Activated B cell treated with CpG ODN at 0.5 μM for 24 hours (primary cell): ENCODE measurements at places on chromosomes 12 and 14.

- H3K27me3 ChIP-seq: peaks cover 8% of the 10 kb centered on the region
- H3K4me3 ChIP-seq: no peak overlapping the region
- no peak overlapping the region for H3K27ac ChIP-seq
Measured at GRCh38 chr14:87894920-87895319, 98.1 kb downstream of the GALC start.

- H3K27me3 ChIP-seq: peaks cover 50% of the 10 kb centered on the region
- peak overlapping the region; percentile 46 for H3K4me3 ChIP-seq
- H3K27ac ChIP-seq: no peak overlapping the region
- H3K4me1 ChIP-seq: peaks cover 29% of the 10 kb centered on the region
Measured at GRCh38 chr12:65826353-65827171, 2.3 kb downstream of the HMGA2 start.

DNA sequence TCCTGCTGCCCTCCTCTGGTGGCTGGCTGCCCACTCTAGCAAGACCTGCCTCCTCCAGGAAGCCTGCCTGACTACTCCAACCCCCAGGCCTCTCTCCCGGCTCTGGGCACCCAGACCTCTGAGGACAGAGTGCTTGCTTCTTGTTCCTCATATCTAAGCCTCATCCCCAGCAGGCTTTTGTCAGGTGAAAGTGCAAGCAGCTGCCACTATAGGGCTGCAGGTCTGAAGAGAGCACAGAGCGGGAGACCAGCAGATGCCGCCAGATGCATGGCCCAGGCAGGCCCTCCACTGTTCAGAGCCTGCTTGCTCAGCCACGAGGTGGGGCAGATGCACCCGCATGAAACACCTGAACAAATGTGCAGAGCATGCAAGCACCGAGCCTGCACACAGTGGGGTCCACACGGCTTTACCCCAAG, 73.0 kb downstream of the SERPINA3 start:
- H3K27ac ChIP-seq: no peak overlapping the region
- H3K4me3 ChIP-seq: no peak overlapping the region
- H3K4me1 ChIP-seq: no peaks in the 10 kb centered on the region

GRCh38 chr14:23209651-23210423, 26.4 kb upstream of the SLC7A8 start:
- H3K36me3 ChIP-seq: no peaks in the 10 kb centered on the region
- no peak overlapping the region for H3K27ac ChIP-seq
- no peak overlapping the region for H3K4me3 ChIP-seq
- no peak for DNase-seq

DNA sequence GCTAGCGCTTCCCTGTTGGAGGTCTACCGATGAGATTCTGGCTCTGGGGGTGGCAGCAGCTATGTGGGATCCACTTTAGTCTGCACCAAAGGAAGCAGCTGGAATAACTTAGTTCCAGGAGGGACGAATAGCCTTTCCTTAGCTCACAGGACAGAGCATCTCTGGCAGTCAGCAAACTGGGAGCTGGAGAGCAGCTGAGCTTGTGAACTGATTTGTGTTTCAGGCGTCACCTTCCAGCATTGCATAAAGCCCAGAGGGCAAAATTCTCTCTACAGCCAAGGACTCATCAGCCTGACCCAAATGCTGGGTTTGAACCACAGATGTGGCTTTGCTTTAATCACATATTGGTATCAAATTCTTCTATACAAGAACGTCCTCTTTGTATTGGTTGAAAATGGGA, 81.9 kb upstream of the PELI2 start:
- no peak overlapping the region for H3K27ac ChIP-seq
- peaks cover 6% of the 10 kb centered on the region for H3K27me3 ChIP-seq
- H3K4me1 ChIP-seq: no peaks in the 10 kb centered on the region
- DNase-seq: no peak
